ENCODE measurements at places on chromosomes 16 and 17. TPM values are rescaled to one million over a fixed set of nuclear protein-coding genes. Genes with fewer than 3 reads are reported as not detected.

The CHD9NB gene
- 0.78 TPM for total RNA-seq

The SLC5A10 gene
- not detected for total RNA-seq

The C16orf86 gene
- 3.1 TPM for total RNA-seq

The GNAO1 gene
- total RNA-seq: 48.0 TPM

The HOXB1 gene
- not detected for total RNA-seq

The KLHL10 gene
- total RNA-seq: not detected

The CCDC40 gene
- 5.0 TPM for total RNA-seq

The CRYBA1 gene
- not detected for total RNA-seq

The CCL4 gene
- 4.1 TPM for total RNA-seq

The TPSAB1 gene
- total RNA-seq: not detected

The AMFR gene
- total RNA-seq: 266 TPM

The WFDC1 gene
- 0.62 TPM for total RNA-seq

The SP6 gene
- total RNA-seq: 0.16 TPM

DNA sequence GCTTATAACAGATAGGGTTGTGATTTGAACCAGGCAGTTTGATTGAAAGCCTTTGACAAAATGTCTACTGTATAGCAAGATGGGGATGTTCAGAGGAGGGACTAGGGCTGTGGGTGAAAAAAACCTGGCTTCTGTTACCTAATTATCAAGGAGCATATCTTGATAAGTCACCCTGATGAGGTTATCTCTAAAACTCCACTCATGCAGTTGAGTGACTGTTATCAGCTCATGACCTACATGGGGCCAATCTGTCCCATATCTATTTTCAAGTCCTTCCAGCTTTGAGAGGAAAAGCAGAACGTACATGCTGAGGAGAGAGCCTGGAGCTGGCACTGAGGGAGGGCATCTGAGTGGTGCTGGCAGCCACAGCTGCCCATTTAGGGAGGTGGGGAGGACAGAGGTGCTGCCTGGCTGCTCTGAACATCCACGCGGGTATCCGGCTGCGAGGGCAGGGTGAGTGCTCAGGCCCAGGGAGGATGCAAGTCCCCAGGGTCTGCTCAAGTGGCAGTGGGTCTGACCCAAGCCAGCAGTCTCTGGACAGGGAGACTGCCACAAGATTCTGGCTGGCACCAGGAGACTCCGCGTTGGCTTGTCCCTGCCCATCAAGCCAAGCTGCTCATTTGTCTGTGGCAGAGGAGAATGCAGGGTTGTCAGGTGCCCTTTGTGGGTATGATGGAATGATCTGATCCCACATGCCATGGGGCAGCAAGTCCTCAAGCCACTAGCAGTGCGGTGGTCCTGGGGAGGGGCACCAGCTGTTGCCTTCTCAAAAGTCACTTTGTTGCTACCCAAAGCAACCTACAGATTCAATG is 29.2 kb downstream of the ATPAF2 start:
- no peak for DNase-seq

DNA sequence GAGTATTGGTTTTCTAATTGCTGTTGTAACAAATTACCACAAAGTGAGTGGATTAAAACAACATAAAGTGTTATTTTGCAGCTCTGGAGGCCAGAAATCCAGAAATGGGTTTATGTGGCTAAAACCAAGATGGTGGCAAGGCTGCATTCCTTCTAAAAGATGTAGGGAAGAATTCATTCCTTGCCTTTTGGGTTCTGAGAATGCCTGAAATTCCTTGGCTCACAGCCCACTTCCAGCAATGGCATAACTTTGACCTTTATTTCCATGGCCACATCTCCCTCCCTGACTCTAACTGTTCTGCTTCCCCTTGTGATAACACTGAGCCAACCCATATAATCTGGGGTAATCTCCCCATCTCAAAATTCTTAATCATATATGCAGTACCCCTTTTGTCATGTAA is 269.6 kb upstream of the RPL38 start:
- no peak for DNase-seq

DNA sequence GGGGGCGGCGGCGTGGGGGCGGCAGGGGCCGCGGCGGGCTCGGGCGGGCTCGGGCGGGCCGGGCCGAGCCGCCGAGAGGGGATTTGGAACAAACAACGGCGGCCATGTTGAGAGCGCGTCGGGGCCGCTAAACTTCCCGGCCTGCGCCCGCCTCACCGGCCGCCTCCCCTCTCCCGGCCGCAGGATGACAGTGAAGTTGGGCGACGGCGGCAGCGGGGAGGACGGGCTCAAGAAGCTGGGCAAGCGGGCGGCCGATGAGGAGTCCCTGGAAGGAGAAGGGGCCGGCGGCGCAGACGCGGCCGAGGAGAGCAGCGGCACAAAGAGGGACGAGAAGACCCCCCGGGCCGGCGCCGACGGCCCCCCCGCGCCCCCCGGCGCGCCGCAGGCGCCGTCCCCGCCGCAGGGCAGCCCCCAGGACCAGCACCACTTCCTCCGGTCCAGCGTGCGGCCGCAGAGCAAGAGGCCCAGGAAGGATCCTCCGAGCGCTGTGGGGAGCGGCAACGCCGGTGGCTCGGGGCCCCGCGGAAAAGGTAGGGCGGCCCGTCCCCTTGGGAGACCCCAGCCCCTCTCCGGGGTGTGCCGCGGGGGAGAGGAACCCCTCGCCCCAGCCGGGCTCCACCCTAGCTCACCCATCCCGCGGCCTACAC is 2.4 kb downstream of the CRAMP1 start:
- DNase-seq: no peak

DNA sequence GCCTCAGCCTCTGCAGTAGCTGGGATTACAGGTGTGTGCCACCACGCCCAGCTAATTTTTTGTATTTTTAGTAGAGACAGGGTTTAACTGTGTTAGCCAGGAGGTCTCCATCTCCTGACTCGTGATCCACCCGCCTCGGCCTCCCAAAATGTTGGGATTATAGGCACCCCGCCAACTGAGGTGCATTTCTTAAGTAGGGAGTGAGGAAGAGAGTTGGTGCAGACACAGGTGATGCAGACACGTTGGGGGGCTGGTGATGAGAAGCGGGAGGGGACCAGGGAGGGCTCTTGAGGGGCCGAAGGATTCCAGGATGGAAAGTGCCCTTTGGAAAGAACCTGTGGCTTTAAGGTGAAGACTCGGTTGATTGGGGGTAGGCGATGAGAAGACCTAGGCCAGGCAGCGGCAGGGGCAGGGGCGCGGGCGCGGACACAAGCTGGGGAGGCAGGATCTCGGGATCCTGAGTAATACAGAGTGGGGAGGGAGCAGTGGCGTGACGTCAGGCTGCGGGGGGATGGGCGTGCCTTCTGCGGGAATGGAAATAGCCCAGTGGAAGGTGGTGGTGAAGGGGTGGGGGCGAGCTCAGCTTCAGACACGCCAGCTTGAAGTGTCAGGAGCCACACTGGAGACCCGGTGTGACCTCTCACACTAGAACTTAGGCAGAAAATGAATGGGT is 2.5 kb upstream of the ATP6V0C start:
- DNase-seq: peak; percentile 47

DNA sequence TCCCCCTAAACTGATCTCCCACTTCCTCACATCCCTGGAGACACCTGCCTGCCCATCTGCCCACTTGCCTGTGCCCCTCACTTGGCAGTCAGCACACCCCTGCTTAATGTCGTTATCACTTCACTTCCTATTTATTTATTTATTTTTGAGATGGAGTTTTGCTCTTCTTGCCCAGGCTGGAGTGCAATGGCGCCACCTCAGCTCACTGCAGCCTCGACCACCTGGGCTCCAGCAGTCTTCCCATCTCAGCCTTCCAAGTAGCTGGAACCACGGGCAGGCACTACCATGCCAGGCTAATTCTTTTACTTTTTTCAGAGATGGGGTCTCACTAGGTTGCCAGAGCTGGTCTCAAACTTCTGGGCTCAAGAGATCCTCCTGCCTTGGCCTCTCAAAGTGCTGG is 23.5 kb upstream of the PHOSPHO1 start:
- no peak for DNase-seq

GRCh38 chr16:70689970-70690891 is 4.4 kb upstream of the MTSS2 start:
- DNase-seq: no peak

- no peak for DNase-seq
Observed at GRCh38 chr16:85612191-85612800, 826 bp upstream of the GSE1 start.

- no peak for DNase-seq
Observed at GRCh38 chr16:76988526-76988925, 202.5 kb upstream of the MON1B start.

- DNase-seq: no peak
Observed at GRCh38 chr16:2189252-2189893, 7.0 kb downstream of the CASKIN1 start.

GRCh38 chr16:64991001-64991400 is 130.9 kb downstream of the CDH11 start:
- no peak for DNase-seq

GRCh38 chr17:47727704-47728036 is 5.4 kb upstream of the TBX21 start:
- DNase-seq: no peak

- DNase-seq: no peak
Observed at GRCh38 chr17:5237541-5238016, 2.9 kb upstream of the SCIMP start.

DNA sequence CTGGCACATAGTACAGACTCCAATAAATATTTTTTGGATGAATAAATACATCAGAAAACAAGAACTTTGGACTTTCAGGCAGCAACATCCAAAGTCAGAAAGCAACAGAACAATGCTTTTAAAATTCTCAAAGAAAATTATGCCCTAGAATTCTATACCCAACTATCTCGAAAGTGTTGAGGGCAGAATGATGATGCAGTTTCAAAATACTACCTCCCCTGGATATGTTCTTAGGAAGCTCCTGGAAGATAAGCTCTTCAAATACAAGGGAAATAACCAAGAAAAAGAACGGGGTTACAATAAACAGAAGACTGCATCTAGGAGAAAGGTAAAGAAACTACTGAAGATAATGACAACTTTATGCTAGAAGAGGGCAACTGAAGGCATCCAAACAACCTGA is 11.0 kb downstream of the SIAH1 start:
- no peak for DNase-seq

- DNase-seq: no peak
Observed at GRCh38 chr16:72015124-72015523, 6.6 kb downstream of the DHODH start.

- no peak for DNase-seq
Observed at GRCh38 chr17:56939869-56940484, 20.9 kb downstream of the COIL start.

GRCh38 chr17:40219594-40220338 is 662 bp downstream of the WIPF2 start:
- peak; percentile 31 for DNase-seq

DNA sequence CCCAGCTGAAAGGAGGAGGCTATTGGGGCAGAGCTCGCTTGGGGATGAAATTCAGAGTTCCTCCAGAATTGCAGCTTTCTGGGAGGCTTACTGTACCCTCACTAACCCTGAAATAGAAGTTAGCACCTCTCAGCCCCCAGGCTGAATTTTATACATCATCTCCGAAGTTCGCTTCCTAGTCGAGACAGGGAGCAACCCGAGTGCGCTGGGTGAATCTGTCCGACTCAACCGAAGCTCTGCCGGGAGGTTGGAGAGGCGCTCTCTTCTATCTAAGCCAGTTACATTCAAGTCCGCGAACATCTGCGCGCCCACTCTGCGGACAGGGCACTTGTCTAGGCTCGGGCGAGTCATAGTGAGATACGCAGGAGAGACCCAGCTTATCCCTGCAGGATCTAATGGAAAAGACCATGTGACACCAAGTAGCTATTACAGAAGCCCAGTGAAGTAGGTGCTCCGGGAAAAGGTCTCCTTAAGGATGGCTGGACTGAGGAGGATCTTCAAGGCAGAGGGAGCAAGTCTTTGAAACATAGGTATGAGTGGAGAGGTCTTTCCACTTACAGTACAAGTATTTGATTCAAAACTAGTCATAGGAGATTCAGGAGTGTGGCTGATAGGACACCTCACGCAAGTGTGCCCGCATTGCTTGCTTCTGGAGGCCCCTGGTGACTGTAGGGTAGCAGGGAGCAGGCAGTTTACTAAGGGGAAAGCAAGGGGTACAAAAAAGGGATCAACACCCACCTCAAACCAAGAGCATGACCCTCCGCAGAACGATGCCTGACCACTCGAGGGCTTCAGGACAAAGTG is 646 bp upstream of the HES7 start:
- no peak for DNase-seq

GRCh38 chr17:42431758-42432161 is 8.7 kb upstream of the CAVIN1 start:
- DNase-seq: no peak

- peak; percentile 61 for DNase-seq
Observed at GRCh38 chr17:19867079-19867328, 732 bp downstream of the ULK2 start.

GRCh38 chr17:83178533-83179304 is 99.3 kb downstream of the METRNL start:
- DNase-seq: no peak

DNA sequence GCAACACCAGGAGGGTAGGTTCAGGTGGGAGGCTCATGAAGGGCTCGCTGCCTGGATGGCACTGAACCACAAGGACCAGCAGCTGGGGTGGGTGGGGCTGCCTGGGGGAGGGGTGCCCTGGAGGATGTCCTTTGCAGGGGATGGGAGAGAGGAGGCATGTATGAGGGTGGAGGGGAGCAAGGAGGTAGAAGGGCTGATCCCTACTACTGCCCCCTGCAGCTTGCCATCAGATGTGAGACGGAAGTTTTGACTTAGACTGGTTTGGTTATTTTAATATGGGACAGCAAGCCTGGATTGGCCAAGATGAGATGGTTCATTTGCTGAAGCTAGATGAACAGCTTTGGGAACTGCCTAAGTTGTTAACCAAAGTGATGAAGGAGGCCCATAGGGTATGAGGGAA is 115.9 kb downstream of the SEC14L1 start:
- no peak for DNase-seq

DNA sequence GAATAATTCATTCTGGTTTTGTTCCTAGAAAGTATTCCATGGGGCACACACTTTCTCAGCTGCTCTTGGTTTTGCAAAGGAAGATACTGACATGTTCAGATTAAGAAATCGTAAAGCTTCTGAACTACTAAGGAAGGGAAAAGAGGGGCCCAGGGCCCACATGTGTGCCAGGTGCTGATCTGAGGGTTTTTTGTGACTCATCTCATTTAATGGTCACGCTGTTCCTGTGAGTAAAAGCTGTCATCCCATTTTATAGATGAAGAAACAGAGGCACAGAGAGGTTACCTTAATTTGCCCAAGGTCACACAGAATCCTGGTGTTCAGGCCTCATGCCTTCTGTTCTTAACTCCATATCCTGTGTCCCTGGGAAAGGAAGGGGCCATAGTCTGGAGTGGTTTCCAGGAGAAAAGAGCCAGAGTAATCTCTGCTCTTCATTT is 113.2 kb downstream of the MSI2 start:
- DNase-seq: no peak

DNA sequence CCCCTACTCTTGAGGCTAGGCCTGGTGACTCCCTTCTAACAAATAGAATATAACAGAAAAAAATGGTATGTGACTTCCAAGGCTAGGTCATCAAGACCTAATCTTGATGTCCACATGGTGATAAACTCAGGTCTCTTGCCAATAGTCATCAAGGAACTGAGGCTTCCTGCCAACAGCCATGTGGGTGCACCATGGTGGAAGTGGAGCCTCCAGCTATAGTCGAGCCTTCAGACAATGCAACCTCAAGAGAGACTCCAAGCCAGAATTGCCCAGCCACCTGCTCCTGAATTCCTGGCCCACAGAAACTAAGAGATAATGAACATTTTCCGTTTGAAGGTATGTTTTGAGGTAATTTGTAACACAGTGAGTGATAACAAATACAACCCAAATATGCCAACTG is 55.9 kb upstream of the SREBF1 start:
- DNase-seq: no peak
